ENCODE measurements at places on chromosomes 6 and 20.

- no peak for DNase-seq
These were observed 217.8 kb downstream of the MAFB start for GRCh38 chr20:40471261-40471629.

DNA sequence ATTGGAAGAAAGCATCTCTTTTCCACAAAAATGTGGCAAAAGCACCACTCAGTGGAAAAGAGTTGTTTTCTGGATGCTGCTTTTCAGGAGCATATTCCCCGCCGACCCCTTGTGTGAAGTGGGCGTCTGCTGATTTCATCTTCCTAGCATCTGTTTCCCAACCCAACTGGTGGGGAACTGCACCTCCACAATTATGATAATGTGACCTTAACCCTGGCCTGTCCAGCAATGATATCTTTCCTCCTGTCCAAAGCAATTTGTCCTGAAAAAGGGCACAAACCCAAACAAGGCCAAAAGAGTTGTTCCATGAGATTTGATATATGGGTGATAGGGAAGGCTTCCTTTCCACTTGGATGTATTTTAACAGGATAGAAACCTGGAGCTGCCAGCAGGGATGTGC lies 7.3 kb upstream of the SMIM8 start:
- no peak for DNase-seq

- no peak for DNase-seq
These were observed 25.3 kb downstream of the RIPOR2 start for GRCh38 chr6:24910331-24910960.

- no peak for DNase-seq
These were observed 156.3 kb upstream of the PHACTR1 start for GRCh38 chr6:12560315-12560714.

DNA sequence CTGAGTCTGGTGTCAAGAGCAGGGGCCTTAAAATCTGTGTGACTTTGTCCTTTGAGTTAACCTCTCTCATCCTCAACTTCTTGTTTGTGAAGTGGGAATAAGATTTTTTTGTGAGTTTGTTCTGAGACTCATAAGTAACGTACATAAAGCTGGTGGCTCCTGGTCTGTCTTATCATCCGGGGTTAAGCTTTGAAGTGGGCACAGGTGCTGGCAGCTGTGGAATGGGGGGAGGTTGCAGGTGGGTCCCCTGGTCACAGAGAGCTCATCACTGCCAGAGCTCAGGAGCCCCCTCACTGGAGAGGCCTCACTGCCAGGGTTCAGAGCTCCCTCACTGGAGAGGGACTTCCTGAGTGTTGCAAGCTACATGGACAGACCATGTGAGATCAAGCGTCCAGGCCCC lies 174.1 kb downstream of the NRN1 start:
- no peak for DNase-seq

- peak; percentile 37 for DNase-seq
These were observed 8.0 kb upstream of the SIM1 start for GRCh38 chr6:100472674-100473073.

- no peak for DNase-seq
These were observed 242.4 kb downstream of the KCNQ5 start for GRCh38 chr6:72864236-72864635.
